ENCODE measurements at places on chromosomes 4 and X. TPM values are rescaled to one million over a fixed set of nuclear protein-coding genes. Genes with fewer than 3 reads are reported as not detected.
A peak's percentile ranks its signal among the peaks of the same experiment; 100 is the strongest.

MAGIX gene
- 5.4 TPM for total RNA-seq

GRCh38 chr4:40055863-40056715, 561 bp upstream of the N4BP2 start:
- peak; percentile 59 for DNase-seq

GIMD1 gene
- not detected for total RNA-seq

- DNase-seq, result no peak
Measured at GRCh38 chr4:174752026-174752425, 77.0 kb downstream of the GLRA3 start.

Data from heart left ventricle (tissue), 16 donors.